Activated CD4-positive, alpha-beta T cell treated with anti-CD3 and anti-CD28 coated beads for 48 hours (primary cell): ENCODE measurements at places on chromosomes 3 and 15.
A peak's percentile ranks its signal among the peaks of the same experiment; 100 is the strongest.

GRCh38 chr3:188026191-188026968 is 127.6 kb upstream of the LPP start:
- no peak for DNase-seq

- DNase-seq, result no peak
These were observed 158.2 kb downstream of the SPATA16 start for GRCh38 chr3:172982736-172983364.

DNA sequence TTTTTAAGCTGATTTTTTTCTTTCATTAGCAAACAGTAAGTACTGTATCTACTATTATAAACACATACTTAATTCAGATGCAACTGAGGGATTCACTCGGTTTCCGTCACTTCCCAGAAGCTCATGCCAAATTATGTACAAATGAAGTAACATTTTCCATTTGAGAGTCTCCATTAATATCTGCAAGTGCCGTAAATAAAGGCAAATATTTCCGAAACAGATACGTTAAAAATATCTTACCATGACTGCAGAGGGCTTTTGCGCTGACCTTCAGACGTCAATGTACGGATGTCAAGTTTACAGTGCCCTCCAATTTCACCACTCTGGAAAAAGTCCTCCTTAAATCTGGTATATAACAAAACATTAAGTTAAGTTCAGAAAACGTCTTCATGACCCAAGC is 9.3 kb downstream of the EOGT start:
- DNase-seq, result no peak

DNA sequence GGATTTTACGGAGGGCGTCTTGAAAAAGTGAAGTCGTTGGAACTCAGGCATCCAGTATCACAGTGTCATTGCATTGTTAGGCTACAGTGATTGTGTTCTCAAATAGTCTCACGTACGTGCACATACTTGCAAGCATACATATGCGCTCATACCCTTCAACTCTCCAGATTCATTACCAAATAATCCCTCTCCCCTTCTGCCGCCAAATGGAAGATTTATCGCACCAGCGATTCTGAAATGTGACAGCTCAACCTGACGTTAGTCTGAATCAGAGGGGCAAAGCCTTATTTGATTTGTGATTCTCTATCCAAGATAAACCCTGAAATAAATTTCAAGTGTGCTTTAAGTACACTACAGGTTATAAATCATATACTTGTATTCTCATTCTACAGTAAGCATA is 119.4 kb downstream of the GADL1 start:
- DNase-seq, result no peak

- DNase-seq, result no peak
These were observed 245.3 kb downstream of the MYRIP start for GRCh38 chr3:40054568-40055222.

DNA sequence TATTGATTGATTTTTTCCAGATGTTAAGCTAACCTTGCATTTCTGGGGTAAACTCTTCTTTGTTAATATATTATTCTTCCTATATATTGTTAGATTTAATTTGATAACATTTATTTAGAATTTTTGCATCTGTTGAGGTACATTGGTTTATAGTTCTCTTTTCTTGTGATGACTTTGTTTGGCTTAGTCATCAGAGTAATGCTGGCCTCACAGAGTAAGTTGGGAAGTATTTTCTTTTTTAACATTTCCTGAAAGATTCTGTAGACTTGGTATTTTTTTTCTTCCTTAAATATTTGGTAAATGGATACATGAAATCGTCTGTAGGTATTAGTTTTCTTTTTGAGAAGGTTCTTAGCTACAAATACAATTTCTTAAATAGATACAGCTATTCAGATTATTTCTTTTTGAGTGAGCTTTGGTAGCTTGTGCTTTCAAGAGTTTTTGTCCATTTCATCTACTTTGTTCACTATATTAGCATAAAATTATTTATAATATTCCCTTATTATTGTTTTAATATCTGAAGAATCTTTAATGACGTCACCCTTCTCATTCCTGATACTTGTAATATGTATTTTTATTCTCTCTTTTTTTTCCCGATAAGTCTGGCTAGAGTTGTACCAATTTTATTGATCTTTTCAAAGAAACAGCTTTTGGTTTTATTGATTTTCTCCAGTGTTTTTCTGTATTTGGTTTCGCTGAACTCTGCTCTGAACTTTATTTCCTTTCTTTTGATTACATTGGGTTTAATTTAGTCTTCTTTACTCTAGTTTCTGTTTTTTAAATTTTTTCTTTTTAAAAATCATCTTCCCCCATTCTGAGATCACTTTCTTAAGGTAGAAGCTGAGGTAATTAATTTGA is 6.5 kb upstream of the HPS3 start:
- DNase-seq, result no peak

DNA sequence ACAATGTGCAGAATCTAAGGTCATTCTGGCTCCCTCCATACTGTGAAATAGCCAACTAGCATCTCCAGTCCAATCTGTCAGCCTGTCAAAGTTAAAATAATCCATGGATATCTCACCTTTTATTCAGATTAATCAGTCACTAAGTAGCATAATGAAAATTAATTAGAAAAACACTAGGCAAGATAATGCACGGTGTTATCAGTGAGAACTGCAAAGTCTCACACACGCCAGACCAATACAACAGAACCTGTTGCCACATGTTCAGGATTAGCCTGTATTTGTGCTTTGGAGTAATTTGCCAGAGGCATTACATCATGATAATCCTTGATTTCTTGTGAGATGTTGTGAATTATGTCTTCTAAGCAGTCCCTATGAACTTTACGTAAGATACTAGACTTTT is 820.4 kb upstream of the ALCAM start:
- no peak for DNase-seq

- DNase-seq, result no peak
These were observed 134.0 kb upstream of the THRB start for GRCh38 chr3:24628523-24629258.

DNA sequence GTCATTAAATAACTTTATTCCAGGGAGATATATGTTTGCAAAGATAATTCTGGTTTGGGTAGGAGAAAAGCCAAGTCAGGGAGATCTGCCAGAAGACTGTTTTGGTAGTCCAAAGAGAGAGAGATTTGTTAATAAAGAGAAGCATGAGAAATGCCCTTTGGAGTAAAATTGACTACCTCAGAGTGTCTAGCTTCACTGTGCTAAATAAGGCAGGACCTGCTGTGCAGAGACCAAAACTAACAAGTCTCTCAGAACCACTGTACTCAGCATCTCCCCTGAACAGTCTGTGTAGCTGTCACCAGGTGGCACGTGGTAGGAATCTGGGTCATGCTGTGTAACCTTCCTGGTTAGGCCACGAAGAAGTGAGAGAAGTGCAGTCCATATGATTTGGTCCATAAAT is 31.6 kb upstream of the SLC35G2 start:
- DNase-seq, result peak; percentile 21

- DNase-seq, result no peak
These were observed 37.6 kb downstream of the OSTN start for GRCh38 chr3:191236646-191237045.

GRCh38 chr3:10550705-10551104 is 45.3 kb upstream of the ATP2B2 start:
- DNase-seq, result no peak

- DNase-seq, result peak; percentile 74
These were observed 16.7 kb upstream of the CMTM7 start for GRCh38 chr3:32374788-32375595.

- no peak for DNase-seq
These were observed 212.7 kb upstream of the P2RY1 start for GRCh38 chr3:152621967-152622810.

DNA sequence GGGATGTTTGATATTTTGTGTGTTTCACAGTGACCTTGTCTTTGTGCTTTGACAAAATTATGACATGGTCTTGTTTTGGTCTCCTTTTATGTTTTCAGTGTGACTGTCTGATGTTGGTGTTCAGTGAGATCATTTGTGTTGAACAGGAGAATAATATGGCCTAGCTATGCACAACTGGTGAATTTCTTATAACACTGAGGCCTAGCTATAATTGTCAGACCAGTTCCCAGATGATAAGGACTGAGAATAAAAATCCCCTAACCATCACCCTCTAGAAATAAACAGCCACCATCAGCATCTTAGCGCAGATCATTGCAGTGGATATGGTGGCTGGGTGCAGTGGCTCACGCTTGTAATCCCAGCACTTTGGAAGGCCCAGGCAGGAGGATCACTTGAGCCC is 66.8 kb upstream of the LIMD1 start:
- no peak for DNase-seq

DNA sequence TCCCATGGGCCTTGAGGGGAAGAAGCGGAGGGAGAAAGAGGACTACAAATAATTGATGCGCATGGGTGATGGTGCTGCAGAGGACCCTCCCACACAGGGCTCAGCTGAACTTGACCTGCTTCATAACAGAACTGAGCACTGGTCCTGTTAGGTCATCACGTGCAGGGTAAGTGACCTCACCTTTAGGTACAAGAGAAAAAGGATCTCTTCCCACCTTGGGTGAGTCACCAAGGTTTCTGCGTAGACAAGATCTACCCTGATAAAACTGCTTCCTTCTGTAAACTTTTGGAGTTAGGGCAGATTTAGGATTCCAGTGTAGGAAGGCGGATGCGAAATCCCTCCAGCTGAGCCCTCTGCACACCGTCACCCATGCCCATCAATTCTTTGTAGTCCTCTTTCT is 67.1 kb downstream of the FEM1B start:
- no peak for DNase-seq

- no peak for DNase-seq
These were observed 17.7 kb downstream of the EEFSEC start for GRCh38 chr3:128170866-128171516.

GRCh38 chr3:191696348-191696747 is 235.4 kb downstream of the PYDC2 start:
- no peak for DNase-seq

DNA sequence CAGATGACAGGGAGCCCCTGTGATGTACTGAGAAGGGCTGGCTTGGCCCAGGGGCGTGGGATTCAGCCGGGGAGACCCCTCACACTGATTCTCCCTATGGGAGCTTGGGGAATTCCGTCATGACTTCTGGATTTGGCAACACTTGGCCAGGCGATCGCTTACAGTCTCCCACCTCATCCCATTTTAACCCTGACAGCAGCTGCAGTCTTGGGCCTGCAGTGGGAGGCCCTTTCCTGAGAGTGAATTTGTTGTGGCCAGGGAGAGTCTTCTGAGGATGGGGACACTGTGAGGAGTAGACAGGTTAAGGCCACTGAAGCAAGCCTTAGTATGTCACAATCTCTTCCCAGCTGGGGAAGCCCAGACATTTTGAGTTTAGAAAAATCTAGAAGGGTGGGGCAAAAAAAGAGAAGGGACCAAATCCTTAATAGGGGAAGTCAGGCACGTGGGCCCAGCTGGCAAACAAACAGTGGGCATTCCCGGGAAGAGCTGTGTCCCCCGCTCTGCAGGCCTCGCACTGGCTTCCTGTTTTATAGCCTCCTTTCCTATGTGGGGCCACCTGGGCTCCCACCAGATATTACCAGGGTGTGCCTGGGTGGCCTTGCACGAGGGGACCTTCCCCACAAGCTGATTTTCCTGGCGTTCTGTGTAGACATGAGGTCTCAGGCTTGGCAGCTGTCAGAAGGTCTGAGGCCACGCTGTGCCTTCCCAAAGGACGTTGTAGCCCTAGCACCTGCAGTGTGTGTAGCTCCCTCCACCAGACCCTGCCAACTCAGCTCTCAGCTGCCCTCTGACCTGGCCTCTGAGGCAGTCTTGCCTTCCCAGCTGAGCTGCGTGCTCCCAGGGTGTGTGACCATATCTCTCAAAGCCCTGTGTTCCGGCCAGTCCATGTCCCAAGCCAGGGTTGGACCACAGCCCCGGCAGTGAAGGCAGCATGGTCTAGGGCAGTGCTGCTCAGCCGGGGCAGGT is 64.5 kb downstream of the FEM1B start:
- DNase-seq, result no peak

- DNase-seq, result no peak
These were observed 7.5 kb upstream of the A4GNT start for GRCh38 chr3:138139691-138140090.

- DNase-seq, result no peak
These were observed 18.2 kb downstream of the LOXL1 start for GRCh38 chr15:73944161-73945129.

DNA sequence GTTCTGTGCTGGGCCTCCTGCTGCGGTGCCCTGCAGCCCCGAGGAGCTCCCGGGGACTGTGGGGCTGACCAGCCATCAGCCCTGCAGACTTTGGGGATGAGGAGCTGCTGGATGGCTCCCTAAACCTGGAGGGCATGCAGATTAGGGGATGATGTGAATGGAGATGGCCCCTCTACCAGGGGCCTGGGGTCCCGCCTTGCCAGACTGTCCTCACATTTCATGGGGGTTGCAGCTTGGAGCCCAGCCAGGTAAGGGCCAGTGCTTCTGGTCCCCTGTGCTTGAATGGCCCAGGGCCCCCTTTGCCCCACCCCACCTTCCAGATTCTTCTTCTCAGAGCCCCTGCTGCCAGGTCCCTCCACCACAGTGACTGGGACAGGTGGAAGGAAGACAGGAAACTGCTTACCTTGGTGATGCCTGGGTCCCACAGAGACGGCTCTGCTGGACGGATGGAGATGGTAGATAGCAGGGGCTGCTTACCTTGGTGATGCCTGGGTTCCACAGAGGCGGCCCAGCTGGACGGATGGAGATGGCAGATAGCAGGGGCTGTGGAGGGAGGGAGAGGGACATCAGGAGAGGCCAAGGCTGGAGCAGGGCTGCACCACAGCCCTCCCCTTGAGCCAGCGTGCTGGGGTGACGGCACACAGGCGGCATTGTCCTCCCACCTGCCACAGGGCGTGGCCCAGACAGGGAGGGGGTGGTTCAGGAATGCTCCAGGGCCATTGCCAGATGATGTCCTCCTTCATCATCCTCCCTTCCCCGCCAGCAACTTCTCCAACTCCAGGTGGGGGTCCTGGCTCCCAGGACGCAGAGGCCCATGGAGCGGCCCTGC is at the start of gene SPTBN5:
TSS of gene SPTBN5 (minus strand) at position 632 of the 829 bp plus-strand sequence. CDS start at position 76, 556 bp downstream.
- no peak for DNase-seq

DNA sequence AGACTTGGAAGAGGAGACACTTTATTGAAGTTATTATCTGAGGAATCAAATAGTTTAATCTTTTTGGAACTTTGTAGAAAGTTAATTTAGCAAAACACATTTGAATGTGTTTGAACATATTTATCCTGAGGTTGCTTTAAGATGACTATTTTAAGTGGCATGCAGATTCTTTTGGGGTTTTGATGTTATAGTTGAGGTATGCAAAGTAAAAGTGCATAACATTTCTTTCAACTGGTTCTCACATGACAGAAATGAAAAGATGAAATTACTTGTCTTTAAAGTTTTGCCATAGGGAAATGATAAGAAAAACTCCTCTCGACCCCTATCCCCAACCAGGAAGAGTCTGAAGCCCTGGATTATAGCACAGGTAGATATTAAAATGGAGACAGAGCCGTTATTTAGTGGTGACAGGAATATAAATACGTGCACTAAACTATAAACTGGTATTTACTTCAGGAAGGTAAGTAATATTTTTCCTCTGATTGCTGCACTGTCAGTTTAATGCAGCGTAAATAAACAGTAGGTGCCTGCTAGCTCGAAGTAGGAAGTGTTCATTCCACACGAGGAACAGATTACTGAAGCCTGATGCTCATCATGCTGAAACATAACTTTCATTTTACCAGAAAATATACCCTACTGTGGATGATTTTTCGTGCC is 15.1 kb upstream of the SATB1 start:
- no peak for DNase-seq

- DNase-seq, result no peak
These were observed 124.3 kb upstream of the RGMA start for GRCh38 chr15:93213281-93213680.
